Hindlimb muscle (tissue), 1 donor: ENCODE measurements at places on chromosomes 3 and 15. TPM values are rescaled to one million over a fixed set of nuclear protein-coding genes. Genes with fewer than 3 reads are reported as not detected.

SPINK8 gene
- polyA plus RNA-seq = not detected

GRCh38 chr3:41700155-41700554 lies 261.7 kb downstream of the ULK4 start:
- DNase-seq = no peak

DNA sequence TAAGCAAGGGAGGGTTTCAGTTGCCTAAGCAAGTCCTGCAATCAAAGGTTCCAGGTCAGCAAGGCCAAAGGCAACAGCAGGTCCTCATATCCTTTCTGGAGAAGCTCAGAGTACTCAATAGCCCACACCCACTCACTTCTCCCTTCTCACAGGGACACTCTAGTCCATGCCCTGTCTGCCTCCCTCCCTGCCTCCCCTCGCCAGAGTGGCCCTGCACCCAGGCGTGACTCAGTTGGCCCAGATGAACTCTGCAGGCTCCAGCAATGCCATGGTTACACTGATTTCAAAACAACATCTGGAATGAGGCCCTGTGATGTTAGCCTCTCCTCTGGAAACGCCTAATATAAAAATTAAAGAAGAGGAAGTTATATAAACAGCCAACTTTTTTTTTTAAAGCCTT lies 32.9 kb downstream of the IL16 start:
- no peak for DNase-seq

DNA sequence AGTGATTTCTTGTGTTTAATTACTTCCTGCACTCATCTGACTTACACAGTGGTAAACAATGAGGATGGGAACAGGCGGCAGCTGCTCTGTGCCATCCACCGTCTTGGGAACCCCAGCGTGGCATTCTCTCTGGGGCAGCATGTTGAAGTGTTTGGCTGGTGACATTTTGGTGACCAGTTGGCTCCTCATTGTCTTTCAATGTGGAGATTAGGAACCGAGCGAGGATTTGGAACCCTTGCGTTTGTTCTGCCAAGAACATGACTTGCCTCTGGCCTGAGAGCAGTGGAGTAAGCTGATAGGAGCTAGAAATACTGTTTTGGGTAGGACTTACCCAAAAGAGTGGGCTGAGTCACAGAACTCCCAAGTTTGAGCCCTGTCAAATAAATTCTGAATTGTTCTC lies 88.8 kb downstream of the IGF1R start:
- DNase-seq = no peak

DNA sequence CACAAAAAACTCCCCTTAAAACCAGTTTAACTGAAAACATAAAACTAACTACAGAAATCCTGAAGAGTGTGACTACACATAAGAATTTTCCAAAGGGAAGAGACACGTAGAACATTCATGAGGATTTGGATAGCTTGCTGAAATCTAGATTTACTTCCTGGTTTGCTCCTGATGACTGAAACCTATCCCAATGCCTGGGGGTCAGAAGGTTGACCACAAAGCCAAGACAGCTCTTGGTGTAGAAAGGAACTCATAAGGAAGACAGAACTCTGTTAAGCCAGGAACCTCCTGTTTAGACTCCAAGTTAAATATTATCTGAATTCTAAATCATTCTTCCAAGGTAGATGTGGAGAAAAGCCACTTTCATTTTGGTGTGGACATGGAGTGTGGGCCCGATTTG lies 92.8 kb downstream of the TFG start:
- DNase-seq = no peak

TEX9 gene
- 1.7 TPM for polyA plus RNA-seq

GRCh38 chr3:180176059-180176458 lies 139.3 kb upstream of the PEX5L start:
- DNase-seq = no peak

- DNase-seq = no peak
Observed at GRCh38 chr3:65444447-65444815, 594.3 kb downstream of the MAGI1 start.

DNA sequence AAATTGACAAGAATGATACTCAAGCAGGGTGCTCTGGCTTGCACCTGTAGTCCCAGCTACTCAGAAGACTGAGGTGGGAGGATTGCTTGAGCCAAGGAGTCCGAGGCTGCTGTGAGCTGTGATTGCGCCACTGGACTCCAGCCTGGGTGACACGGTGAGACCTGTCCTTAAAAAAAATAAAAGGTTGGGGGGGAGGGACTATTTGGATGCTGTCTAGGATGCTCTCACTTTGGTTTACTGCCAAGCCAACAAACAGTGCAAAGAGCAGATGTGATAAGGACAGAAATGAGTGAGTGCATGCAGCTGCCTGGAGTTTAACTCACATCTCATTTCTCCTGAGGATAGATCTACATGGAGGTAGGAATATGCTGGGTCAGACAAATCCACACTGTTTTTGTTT lies 130.0 kb downstream of the FRMD4B start:
- no peak for DNase-seq

GRCh38 chr3:148992027-148992634 lies 791 bp downstream of the GYG1 start:
- DNase-seq = peak; percentile 36

SLC6A1 gene
- 2.1 TPM for polyA plus RNA-seq

PCBP4 gene
- 64.7 TPM for polyA plus RNA-seq

SLC2A2 gene
- polyA plus RNA-seq = not detected

MORF4L1 gene
- 485 TPM for polyA plus RNA-seq

RTP3 gene
- 0.25 TPM for polyA plus RNA-seq

TUSC7 gene
- polyA plus RNA-seq = not detected

GRCh38 chr3:98022978-98023820 lies 11.9 kb downstream of the GABRR3 start:
- DNase-seq = peak; percentile 82

CGGBP1 gene
- polyA plus RNA-seq = 70.8 TPM

GOLGA6D gene
- 0.25 TPM for polyA plus RNA-seq

DNA sequence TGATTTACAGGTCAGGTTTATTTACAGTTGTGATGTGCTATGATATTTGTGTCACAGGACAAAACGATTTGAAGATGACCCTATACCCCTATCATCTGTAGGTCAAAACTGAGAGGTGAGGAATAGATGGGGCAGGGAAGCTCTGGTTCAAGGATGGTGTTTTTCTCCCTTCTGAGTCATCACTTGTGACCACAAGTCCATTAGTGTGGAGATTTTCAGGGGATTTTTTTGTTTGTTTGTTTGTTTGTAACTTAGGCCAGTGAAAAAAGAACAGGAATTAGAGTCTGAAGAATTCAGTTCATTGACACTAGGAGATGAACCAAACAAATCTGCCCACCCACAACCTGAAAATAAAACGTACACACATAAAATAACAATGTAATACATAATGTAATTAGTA lies 62.7 kb upstream of the FAM98B start:
- no peak for DNase-seq

DNA sequence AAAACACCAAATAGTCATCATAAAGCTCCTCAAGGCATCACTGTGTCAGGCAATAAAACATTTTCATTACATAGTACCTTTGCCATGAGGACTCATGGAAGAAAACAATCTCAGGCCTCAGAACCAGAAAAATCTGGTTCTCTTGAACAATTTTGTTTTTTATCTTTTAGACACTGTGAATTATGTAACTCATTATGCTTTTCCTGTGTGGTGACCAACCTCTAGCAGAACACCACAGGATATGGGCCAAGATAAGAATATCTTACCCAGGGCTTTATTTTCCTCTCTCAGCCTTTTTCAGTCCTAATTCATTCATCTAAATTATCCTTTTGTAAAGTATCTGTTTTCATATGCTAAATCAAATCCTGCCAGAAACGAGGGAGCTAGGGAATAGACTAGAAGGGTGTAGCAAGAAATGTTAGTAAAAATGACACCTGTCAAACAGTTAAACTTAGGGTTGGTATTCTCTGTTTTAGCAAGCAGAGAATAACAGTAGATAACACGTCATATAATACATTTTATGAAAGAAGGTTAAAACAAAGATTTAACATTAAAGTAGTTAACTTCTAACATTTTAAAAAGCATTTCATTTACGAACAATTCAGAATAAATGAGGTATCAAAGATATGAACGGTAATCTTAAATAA lies 111.1 kb downstream of the FBXL22 start:
- DNase-seq = no peak

- DNase-seq = no peak
Observed at GRCh38 chr3:9213019-9213634, 36.3 kb downstream of the SRGAP3 start.

DNA sequence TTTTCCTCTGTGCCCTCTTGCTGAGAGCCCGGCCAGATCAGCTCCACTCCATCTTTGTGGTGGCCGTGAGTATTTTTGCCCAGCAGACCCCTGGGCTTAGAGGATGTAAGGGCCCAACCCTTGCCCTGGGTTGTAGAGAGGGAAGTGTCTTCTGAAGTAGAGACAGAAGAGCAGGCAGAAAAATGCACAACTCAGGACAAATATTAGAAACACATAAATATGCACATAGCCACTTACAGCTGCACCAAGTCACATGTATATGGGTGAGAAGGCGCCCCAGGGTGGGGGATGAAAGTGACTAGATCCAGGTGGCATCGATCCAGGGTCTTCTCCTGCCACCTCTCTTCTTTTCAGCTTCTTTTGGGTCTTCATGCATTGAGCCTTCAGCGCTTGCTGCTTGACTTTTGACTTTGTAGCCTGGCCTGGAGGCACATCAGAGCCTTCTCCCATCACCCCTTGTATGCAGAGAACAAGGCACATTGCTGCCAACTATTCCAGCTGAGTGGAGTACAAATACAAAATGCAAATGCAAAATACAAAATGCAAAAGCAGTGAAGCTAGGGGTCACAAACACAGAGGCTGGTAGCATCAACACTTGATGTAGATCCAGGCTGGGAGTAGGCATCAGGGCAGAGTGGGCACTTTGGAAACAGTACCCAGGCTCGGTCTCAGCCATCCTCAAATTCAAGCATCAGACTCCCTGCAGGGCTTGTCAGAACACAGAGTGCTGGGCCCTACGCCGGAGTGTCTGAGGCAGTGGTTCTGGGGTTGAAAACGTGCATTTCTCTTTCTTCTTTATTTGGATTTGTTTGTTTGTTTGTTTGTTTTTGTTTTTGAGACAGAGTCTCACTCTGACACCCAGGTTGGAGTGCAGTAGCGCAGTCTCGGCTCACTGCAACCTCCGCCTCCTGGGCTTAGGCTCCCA lies 133.0 kb downstream of the ASB7 start:
- DNase-seq = no peak

- DNase-seq = no peak
Observed at GRCh38 chr15:64842986-64843561, 1.4 kb downstream of the PLEKHO2 start.

- DNase-seq = peak; percentile 62
Observed at GRCh38 chr3:177813322-177813721, 616.0 kb upstream of the TBL1XR1 start.

GRCh38 chr15:37086120-37086519 lies 14.2 kb downstream of the MEIS2 start:
- no peak for DNase-seq

HTR3D gene
- polyA plus RNA-seq = not detected

- no peak for DNase-seq
Observed at GRCh38 chr15:76309601-76310330, 1.5 kb downstream of the ETFA start.

DNA sequence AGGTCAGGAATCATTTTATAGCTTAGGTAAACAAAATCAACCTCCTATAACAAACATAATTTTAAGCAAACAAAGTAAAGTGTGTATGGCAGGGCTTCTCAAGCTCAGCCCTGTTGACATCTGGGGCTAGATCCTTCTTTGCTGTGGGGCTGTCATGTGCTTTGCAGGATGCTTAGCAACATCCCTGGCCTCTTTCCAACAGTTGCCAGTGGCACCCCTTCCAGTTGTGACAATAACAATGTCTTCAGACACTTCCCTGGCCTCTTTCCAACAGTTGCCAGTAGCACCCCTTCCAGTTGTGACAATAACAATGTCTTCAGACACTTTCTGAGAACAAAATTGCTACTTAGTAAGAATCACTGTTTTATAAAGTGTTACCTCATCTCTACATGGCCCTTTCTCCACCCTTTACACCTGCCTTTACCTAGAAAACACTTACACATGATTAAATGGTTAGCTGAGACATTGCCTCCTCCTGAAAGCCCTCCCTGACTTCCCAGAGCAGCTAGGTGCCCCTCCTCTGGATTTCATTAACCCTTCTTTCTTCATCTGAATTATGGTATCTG lies 194.0 kb upstream of the LMCD1 start:
- no peak for DNase-seq

DNA sequence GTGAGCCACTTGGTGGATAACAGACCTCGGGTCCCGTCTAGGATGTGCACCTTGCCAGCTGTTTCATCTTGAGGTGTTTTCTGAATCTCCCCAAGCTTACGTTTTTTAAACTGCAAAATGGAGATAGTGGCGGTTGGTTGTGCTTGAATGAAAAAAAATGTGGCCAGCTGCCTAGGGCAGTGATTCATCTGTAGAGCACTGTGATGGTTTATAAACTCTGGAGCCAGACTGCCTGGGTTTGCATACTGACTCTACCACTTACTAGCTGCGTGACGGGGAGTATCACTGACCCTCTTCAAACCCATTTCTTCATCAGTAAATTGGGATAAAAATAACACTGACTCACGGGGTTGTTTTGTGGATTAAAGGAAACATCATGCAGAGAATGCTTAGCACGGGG lies 159.1 kb downstream of the CHL1 start:
- no peak for DNase-seq

DNA sequence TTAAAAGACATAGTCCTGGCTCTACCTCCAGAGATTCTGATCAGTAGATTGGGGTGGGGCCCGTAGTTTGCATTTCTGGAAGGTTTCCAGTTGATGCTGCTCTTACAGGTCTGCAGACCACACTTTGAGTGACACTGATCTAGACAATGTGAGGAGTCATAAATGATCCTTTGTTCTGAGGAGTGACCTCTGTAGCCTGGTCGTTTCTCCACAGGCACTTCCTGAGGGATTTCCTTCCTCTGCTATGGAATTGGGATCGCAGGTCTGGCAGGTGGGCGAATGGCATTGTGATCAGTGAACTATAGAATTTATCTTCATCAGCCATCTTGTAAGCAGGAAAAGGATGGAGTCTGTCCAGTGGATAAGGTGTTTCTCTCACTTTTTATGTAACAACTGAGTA lies 5.5 kb downstream of the GFM1 start:
- no peak for DNase-seq

- DNase-seq = no peak
Observed at GRCh38 chr15:41821831-41822230, 6.1 kb upstream of the JMJD7 start.

MORC1 gene
- not detected for polyA plus RNA-seq

RARRES1 gene
- 3.3 TPM for polyA plus RNA-seq

GRCh38 chr3:37586280-37586679 lies 275.4 kb upstream of the CTDSPL start:
- DNase-seq = no peak

GRCh38 chr3:38534180-38534579 lies 38.0 kb downstream of the EXOG start:
- no peak for DNase-seq

SLC22A13 gene
- 0.18 TPM for polyA plus RNA-seq

GABRR3 gene
- polyA plus RNA-seq = not detected

PPCDC gene
- polyA plus RNA-seq = 7.4 TPM

DNA sequence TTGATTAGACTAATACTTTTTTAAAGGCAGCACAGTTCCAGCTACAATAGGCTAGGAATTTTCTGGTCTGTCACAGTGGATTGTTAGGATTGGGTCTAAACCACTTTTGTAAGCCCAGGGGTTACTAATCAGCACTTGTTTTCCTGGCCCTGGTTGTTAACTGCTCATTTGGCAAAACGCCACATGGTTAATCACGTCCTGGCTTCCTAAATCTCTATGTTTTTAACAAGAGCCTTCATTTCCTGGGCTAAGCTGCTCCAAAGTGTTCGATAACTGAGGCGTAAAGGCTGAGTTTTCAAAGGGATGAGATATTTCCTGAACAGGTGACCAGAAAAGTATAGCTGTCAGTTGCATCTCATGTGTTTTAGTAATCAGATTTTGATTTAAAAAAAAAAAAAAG lies 38.9 kb upstream of the CLRN1 start:
- no peak for DNase-seq

- DNase-seq = no peak
Observed at GRCh38 chr3:158925828-158926494, 124.1 kb downstream of the MFSD1 start.
